NCI-H1436 (cell line): ENCODE measurements at places on chromosomes 16 and 17.

GRCh38 chr16:28183484-28183883, 28.3 kb downstream of the XPO6 start:
- DNase-seq, result no peak

DNA sequence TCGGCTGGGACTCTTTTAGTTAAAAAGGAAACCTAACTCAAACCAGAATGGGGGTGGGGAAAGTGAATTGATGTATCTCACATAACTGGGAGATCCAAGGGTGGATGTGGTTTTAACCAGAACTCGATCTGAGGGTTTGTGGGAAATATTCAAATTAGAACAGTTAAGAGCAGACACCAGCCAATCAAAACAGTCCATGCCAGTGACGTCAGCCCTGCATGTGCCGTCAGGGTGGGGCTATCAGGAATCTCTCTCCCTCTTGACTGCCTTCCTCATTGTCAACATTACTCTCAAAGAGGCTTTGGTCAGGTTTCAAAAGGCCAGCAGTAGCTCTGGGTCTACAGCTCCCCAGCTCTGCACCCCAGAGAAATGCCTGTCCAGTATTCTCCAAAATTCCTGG, 94.2 kb upstream of the HSBP1 start:
- DNase-seq, result no peak

DNA sequence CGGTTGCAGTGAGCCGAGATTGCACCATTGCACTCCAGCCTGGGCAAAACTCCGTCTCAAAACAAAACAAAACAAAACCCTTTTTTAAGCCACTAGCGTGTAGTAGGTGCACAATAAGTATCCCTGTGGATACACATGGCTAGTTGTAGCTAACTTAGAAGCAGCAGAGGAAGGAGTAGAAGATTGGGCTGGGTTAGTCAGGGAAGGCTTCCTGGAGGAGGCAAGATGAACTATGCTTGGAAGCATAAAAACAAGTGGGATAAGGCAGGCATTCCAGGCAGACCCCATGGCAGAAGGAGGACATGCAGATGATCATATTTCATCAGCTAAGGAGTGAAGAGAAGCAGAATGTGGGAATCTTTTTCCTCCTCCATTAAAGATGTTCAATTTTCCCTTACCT, 83.4 kb downstream of the IRX5 start:
- DNase-seq, result no peak

DNA sequence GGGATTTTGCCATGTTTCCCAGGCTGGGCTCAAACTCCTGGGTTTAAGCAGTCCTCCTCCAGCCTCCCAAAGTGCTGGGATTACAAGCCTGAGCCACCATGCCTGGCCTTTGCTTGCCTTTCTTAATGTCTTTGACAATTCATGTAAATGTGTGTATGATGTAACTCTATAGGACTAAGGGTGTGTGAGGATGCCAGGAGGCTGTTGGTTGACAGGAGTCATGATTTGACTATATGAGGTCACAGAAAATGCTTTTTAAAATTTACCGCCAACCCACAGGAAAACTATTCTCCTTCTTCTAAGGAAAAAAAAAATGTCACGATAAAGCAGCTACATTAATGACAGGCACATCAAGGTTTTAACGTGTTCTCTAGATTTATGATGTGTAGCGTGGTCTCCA, 118.8 kb downstream of the WWOX start:
- no peak for DNase-seq

GRCh38 chr16:47064775-47065174, 79.0 kb downstream of the NETO2 start:
- no peak for DNase-seq

DNA sequence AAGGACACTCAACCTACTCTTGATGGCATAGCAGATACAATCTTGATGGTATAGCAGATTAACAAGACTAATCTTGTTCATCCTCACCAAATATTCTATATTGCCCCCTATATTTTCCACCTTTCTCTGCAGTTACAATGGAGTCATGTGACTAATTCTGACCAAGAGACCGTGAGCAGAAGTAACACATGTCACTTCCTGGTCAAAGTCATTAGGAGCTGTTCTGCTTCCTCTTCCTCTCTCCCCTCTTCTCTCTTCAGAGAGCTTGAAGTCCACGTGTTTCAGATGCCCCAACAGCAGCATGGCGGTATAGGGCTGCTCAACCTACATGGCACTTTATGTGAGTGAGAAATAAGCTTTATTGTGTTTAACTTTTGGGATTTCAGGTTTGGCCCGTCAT, 55.3 kb upstream of the ERCC4 start:
- no peak for DNase-seq
